SK-N-SH treated with all-trans-retinoic acid at 6 μM for 48 hours (cell line): ENCODE measurements at places on chromosomes 5 and 9.

DNA sequence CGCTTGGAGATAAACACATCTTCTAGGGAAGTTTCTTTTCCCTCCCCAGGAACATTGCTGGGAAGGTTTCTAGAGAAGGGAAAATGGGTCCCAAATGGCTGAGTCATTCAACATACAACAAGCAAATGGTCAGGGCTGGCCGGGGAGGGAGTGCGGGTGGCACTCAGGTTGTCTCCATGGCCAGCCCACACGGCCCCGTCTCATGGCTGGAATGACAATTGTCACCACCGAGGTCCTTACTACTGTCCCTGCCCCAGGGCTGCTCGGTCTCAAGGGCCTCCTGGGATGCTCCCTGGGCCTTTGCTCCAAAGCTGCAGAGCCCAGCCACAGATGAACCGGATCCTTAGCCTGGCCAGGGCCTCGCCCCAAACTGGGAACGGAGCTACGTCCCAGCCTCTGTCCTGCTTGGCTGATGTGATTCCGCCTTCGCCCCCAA, 121.9 kb downstream of the FGF18 start:
- ATAC-seq: no peak

- no peak for ATAC-seq
Observed at GRCh38 chr9:73844135-73844534, 653.0 kb upstream of the RORB start.

DNA sequence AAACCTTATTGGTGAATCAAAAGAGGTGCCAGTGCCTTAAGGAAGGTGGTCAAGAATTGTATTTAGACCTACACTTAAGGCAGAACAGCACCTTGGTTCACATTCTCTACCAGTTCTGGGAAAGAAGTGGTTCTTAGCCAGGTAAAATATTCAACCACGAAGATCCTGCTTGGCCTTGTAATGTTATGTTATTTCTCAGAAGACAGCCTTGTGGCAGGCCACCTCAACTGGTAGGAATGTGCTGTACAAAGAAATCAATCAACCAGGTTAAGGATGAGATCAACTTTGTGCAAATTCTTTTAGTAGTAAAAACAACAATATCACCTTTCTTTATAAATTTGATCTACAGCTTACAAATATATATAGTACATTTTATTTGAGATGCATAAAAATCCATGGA, 246.8 kb downstream of the ARRDC3 start:
- peak; percentile 73 for ATAC-seq

- peak; percentile 62 for ATAC-seq
Observed at GRCh38 chr9:115015018-115015635, 84.7 kb upstream of the TNFSF8 start.

- ATAC-seq: no peak
Observed at GRCh38 chr5:54580997-54581811, 63.6 kb downstream of the SNX18 start.
